ENCODE measurements at places on chromosomes 6 and 20.

- DNase-seq: no peak
These were observed 58.5 kb downstream of the PLAGL1 start for GRCh38 chr6:143949535-143949934.

- no peak for DNase-seq
These were observed 9.6 kb upstream of the IL17A start for GRCh38 chr6:52176550-52176949.

DNA sequence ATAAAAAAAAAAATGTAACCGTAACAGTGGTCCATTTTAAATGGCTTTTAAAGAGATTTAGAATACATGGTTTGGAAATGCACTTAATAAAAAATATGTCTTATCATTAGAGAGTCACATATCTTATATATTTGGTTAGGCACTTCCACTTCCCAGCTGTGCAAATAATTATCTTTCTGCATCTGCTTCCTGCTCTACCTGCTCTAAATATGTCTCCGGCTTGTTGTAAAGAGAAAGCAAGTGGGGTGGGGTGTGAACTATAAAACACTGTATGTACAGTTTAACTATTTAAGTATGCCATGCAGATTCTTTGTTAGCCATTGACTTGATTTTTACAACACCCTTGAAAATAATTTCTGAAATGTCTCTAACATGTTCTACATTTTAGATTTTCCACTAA, 106.3 kb downstream of the NKAIN2 start:
- no peak for DNase-seq

GRCh38 chr20:56735084-56735642, 106.1 kb downstream of the TFAP2C start:
- DNase-seq: no peak

GRCh38 chr6:84425971-84426705, 198.7 kb upstream of the CEP162 start:
- DNase-seq: no peak

DNA sequence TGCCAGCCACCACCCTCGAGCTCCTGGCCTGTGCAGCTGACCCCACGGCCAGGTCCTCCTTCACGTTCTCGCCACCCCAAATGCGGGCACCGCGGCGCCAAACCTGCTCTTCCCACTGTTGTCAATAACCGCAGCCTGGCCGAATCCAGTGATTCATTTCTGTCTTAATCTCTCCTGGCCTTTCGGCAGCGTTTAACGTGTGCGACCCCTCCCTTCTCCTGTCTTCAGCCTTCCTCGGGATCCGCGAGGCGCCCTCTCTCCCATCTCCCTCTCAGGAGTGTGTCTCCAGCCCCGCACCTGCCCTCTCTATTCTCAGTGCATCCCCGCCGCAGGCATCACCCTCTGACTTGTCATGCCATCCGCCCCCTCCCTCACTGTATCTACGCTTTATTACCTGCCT, 91.4 kb downstream of the THBS2 start:
- DNase-seq: no peak

GRCh38 chr6:124961777-124962638, at the start of gene RNF217:
TSS of gene RNF217 (plus strand) at chr6:124962437. CDS start at chr6:124962545, 108 bp downstream.
- DNase-seq: peak; percentile 73

- no peak for DNase-seq
These were observed 18.0 kb downstream of the JARID2 start for GRCh38 chr6:15263780-15264374.

DNA sequence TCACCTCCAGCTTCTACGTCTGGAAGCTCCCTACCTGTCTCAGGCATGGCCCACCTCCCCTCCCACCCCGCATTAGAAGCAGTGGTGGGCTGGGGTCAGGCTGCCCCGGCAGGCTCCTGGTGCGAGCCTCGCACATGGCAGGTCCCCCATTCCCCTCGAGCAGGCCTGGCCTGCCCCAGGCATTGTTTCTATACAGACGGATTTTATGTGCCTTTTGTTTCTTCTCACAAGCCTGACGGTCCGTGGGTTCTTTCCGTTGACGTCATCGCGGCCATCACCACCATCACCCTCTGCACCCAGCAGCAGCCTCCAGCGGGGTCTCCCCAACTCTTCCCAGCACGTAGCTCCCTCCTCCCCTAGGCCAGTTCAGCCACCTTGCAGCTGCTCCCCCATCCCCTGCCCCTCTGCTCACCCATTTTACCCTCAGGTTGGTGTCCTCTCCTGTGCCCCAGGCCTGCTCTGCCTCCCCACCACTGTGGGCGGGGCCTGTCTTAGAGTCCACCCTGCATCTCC, 4.6 kb downstream of the CST7 start:
- no peak for DNase-seq

DNA sequence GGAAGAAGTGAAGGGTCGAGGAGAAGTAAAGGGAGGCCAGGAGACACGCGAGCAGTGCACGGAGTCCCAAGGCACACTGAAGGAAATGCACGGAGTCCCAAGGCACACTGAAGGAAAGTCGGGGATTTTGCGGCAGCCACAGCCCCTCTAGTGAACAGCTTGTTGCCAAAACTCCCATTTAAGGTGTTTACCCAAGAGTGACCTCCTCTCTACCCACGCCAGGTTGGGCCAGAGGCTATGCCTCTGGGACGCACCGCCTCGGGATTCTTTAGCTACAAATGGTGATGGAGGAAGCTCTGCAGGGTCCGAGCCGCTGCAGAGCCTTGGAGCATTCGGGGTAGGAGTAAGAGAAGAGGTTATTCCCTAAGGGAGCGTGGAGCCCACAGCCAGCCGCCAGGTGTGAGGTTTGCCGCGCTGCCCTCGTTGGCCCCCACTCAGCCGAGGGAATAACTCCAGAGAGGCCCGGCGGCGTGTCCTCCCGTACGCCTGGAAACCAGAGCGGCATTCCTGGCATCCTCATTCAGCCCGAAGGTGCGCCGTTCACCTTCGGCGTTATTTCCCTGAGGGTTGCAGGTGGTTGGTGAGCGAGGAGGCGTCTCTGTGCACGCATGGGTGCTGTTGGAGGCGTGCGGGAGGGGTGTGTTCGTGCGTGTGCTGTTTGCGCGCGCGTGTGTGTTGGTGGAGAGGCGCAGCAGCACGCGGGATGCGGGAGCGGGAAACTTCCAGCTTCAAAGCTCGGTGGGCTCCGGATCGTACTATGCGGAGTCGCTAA, 3.4 kb upstream of the MAFB start:
- no peak for DNase-seq

- no peak for DNase-seq
These were observed 7.4 kb upstream of the IGF2R start for GRCh38 chr6:159961528-159961927.

DNA sequence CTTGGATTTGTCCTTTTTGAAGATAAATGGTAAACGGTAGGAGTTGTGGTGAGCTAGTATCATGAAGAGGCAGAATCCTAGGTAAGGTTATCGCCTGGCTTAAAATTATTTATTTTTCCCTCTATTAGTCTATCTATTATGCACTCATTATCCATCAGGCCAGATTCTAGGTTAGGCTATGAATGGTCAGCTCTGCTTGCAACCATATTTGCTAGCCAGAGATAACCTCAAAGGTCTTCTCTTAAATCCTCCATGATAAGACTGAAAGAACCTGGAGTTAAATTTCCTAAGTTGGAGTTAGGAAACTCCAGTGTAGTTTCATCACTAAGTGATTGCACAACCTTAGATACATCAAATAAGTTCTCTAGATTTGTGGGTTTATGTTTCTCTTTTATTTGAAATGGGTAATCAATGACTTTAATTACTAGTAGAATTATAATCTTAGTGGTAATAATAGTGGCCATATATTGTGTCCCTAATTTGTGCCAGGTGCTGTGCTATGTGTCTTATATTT, 302.1 kb upstream of the RUNX2 start:
- DNase-seq: no peak

- peak; percentile 41 for DNase-seq
These were observed 3.7 kb upstream of the NEDD9 start for GRCh38 chr6:11236076-11236750.

DNA sequence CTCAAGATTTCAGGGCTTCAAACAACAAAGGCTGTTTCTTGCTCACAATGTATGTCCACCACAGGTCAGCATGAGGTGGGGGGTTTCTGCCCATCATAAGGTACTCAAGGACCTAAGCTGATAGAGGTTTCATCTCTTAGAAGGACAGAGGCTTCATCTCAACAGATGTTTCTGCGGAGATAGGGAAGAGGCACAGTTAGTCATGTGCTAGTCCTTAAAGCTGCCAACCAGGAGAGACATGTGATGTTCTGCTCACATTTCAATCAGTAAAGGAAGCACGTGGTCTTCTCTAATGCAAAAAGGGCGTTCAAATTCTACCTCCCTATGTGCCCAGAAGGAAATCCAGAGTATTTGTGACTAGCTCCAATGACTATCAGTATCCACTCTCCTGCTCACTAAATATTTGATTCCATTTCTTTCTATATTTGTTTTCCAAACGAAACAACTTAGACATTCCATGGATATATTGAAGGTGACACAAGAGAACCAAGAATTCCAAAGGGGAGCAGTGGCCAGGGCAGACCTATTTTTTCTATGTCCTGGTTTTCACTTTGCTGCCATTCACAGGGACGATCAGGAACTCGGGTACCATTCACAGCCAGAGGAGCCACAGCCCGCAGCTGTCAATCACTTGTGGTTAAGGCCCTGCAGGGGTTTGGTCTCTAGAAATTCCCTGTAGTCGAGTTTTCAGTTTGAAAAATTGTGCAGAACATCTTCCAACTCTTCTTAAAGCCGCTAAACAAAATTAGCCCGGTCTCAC, 173.2 kb upstream of the FOXA2 start:
- no peak for DNase-seq

GRCh38 chr6:145372671-145373151, 362.6 kb downstream of the EPM2A start:
- DNase-seq: peak; percentile 8
